ENCODE measurements at places on chromosomes 1 and 21.

- DNase-seq = no peak
Measured at GRCh38 chr1:85862456-85862855, 154.2 kb upstream of the ZNHIT6 start.

- DNase-seq = no peak
Measured at GRCh38 chr1:45952072-45952471, 148.7 kb downstream of the MAST2 start.

- no peak for DNase-seq
Measured at GRCh38 chr1:86822459-86822858, 91.5 kb downstream of the SELENOF start.

- DNase-seq = no peak
Measured at GRCh38 chr1:75953461-75953860, 21.3 kb upstream of the ASB17 start.

- no peak for DNase-seq
Measured at GRCh38 chr21:41024746-41025254, 143.2 kb upstream of the BACE2 start.

- peak; percentile 36 for DNase-seq
Measured at GRCh38 chr21:29335720-29336119, 37.0 kb downstream of the BACH1 start.
